Thymus (tissue), 14 donors: ENCODE measurements at places on chromosomes 12 and 14. TPM values are rescaled to one million over a fixed set of nuclear protein-coding genes. Genes with fewer than 3 reads are reported as not detected.

ADCY4 gene
- 1.9 TPM for total RNA-seq

RDH5 gene
- total RNA-seq, result 1.8 TPM

SOAT2 gene
- total RNA-seq, result 0.61 TPM

SLC6A13 gene
- total RNA-seq, result 0.28 TPM

GNPNAT1 gene
- total RNA-seq, result 8.2 TPM

PIGH gene
- total RNA-seq, result 20.7 TPM

KCNMB4 gene
- total RNA-seq, result 3.4 TPM

KRT3 gene
- total RNA-seq, result 0.14 TPM

TBC1D30 gene
- 0.42 TPM for total RNA-seq

PTGDR gene
- total RNA-seq, result 0.38 TPM

RASSF9 gene
- total RNA-seq, result 1.2 TPM

IFNG-AS1 gene
- total RNA-seq, result 1.3 TPM

PRKD1 gene
- 2.5 TPM for total RNA-seq

WNT5B gene
- 4.8 TPM for total RNA-seq

SSTR1 gene
- 0.09 TPM for total RNA-seq
